ENCODE measurements at places on chromosomes 3 and 15.

DNA sequence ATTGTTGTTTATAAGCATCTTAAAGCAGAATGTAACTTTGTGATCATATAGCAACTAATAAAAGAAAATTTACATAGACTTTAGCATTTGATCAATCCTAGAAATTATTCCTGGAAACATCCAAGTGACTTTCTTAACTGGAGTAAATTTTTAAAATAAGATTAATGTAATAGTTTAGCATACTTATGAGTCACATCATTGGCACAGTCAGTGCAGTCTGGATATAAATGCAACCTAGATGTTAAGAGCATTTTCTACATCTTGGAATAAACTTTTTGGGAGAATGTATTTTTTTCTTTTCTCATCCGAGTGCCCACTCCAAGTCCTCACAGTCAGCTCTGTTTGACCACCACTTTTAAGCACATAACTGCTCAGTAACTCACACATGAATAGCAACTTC is 324.6 kb upstream of the PLSCR5 start:
- no peak for DNase-seq

GRCh38 chr15:92383519-92384324 is 10.0 kb upstream of the ST8SIA2 start:
- no peak for DNase-seq

- no peak for DNase-seq
Measured at GRCh38 chr3:119257654-119258410, 17.2 kb upstream of the B4GALT4 start.

DNA sequence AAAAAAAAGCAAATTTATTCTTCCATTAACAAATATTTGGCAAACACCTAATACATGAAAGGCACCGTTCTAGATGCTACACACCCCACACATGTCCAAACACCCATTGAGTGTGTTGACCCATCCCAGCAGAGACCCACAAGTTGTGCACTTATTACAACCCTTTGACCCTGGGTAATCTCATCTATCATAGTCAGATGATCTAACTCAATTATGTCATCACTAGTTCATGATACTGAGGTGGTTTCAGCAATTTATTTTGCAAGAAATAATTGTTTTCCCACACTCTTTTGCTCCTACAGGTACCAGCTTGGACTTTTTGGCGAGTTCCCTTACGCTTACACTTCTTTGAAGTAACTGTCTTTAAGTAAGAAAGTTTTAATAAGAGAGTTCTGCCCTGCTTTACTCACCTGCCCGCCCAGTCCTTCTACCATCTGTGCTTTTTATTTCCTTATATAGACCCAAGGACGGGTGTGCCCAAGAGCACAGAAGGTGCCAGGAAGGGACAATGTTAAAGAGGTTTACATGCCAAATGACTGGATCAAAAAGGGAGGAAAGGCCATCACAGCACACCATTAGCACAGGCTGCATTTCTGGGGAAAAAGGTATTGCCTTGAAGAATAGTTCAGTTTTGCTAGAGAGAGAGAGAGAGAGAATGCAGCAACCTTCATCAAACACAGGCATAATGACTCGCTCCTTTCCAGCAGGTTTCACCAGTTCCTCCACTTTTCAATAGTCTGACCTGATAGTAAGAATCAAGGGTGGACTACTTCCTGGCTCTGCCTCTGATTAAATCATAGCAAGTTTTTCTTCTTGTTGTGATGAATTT is 54.5 kb upstream of the ATP11B start:
- no peak for DNase-seq

GRCh38 chr15:27514526-27514925 is 543.5 kb downstream of the GABRG3 start:
- no peak for DNase-seq

GRCh38 chr15:48360841-48361240 is 29.6 kb downstream of the DUT start:
- DNase-seq = no peak

DNA sequence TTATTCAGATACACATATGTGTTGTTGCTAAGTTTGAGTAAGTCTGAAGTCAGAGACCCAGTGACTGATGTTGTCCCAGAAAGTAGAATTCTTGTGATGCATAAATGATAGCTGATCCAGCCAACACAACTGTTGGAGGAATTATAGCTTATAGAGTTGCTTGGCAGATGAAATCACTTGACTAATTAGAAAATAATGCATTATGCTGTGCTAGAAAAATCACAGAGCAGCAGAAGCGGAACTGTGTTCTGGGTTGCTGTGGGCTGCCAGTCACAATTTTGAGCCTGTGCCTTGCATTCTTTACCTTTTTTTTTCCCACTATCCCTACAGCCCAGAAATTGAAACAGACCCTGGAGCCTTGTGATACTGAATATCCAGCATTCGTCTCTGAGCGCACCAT is 90.0 kb upstream of the LRTM1 start:
- DNase-seq = no peak

- DNase-seq = no peak
Measured at GRCh38 chr3:167862104-167862730, 126.7 kb downstream of the SERPINI1 start.

DNA sequence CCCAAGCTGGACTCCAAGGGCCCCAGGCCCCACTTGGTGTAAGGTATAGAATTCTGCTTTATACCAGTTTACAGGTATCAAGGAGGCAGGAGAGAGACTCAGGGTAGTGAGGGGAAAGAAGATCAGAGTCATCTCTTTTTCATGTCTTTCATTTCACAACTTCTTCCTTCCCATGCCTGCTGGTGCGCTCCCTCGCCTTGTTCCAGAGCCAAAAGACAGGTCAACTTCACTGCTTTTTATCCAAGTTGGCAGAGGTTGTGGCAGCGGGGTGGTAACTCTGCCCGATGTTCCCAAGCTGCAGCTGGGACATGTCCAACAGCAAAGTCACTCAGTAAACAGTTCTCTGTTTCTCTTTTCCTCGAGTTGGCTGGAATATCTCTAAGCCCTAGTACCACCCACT is 86.3 kb upstream of the TCF12 start:
- peak; percentile 60 for DNase-seq

GRCh38 chr3:71509066-71509465 is 74.5 kb downstream of the FOXP1 start:
- no peak for DNase-seq

- DNase-seq = no peak
Measured at GRCh38 chr3:64318001-64318400, 92.7 kb upstream of the PRICKLE2 start.

GRCh38 chr3:76788206-76788605 is 251.7 kb upstream of the ROBO2 start:
- no peak for DNase-seq

GRCh38 chr3:101259485-101260341 is 60.7 kb downstream of the IMPG2 start:
- DNase-seq = no peak

Measured in hypothalamus (tissue), 51 donors.